CD4-positive, alpha-beta T cell treated with Interleukin-21 for 1 hour (primary cell): ENCODE measurements at places on chromosomes 1 and 21.

- peak; percentile 79 for DNase-seq
Observed at GRCh38 chr1:183956559-183957188, 80.9 kb downstream of the COLGALT2 start.

DNA sequence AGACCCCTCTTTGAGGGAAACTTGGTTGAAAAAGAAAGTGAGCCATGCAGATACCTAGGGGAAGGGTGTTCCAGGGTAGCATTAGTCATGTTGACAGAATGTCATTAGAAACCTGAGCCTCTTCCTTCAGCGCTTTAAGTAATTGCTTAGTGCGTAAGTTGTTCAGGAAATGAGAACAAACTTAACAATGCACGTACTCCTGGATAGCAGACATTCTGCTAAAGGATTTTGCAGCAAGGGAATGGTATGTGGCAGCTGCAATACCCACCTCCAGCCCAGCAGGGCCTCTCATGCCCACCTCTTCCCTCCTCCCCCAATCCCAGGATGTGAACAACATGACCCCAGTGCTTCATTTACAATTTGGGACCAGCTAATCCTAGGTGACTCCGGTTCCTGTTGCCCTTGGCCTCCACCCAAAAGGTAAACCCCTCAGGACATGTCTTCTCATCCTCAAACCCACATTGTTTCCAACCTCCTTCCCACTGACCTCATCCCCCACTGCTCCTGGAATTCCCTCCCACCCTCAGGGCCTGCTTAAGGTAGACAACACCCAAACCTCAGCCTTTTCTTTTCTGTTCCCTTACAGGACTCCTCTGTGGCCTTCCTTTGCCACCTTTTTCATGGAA is 98.0 kb upstream of the BCAR3 start:
- DNase-seq, result no peak

- DNase-seq, result peak; percentile 19
Observed at GRCh38 chr1:218339267-218339831, 5.8 kb upstream of the TGFB2 start.

DNA sequence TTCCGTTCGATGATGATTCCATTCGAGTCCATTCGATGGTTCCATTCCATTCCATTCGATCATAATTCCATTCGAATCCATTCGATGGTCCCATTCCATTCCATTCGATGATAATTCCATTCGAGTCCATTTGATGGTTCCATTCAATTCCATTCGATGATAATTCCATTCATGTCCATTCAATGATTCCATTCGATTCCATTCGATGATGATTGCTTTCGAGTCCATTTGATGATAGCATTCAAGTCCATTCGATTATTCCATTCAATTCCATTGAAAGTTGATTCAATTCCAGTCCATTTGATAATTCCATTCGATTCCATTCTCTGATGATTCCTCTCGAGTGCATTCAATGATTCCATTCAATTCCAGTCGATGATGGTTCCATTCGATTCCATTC is 3895.3 kb downstream of the SRGAP2C start:
- no peak for DNase-seq

DNA sequence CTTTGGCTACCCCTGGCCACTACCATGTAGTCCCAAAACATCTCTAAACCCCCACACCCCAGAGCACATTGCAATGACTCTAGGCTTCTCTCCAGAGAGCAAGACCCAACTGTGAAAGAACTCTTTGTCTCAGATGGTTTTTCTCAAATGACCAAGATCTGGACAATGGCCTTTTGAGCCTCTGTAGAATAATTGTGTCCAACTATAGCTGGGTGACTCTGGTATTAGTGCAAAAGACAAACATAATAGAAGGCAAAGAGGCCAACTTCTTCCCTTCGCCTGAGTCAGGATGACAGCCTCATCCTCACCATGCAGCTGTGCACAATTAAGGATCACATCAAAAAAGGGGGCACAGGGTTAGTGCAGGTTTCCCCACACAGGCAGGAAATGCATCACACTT is 139.6 kb downstream of the BRINP2 start:
- DNase-seq, result no peak

DNA sequence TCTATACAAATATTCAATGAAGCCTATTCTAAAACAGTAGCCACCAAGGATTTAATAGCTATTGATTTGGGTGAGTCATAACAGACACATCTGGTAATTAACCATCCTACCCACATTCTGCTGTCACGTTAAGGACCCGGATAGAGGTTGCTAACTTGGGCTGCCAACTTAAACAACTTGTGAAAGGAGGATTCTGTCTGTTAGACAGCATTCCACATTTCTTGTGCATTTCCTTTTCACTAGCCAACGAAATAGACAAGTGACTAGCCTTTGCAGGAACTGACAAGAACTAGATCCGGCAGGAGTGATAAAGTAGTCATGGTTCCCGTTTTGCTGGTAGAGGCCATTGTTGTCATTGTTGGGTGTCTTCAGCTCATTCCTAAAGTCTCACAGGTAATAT is 9.5 kb downstream of the DSCAM start:
- DNase-seq, result no peak

DNA sequence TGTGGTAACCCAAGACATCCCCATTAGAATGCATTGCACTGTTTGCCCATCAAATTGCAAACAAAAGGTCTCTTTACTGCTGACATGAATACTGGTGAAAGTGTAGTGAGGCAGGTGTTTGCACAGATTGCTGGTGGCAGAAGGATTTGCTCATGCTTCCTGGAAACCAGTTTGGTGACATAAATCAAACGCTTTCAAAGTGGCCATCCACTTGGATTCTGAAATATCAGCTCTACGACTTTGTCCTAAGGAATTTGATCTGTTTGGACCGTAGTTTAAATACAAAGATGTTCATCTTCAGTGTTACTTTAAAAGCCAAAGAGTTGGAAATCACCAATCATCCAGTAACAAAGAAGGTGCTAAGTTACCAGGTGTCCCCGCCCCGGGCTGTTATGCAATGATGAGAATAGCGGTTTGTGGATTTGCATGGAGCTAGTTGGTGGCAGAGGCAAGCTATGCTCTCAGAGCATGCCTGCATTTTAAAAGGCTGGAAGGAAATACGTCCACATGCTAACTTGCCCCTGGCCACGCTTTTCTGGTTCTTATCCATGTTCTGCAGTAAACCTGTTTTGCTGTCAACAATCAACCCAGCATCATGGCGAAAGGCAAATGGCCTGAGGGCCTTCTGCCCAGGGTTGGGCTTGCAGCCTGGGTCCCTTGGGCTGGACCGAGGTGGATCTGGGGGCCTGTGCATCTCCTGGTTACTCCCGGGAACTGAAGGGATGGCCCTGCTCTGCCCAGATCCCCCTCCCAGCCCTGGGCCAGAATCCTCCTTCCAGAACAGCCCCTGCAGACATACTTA is 49.2 kb downstream of the UMODL1 start:
- DNase-seq, result no peak

GRCh38 chr1:15212954-15213291 is 34.1 kb upstream of the FHAD1 start:
- DNase-seq, result no peak

GRCh38 chr1:117611894-117612483 is 6.1 kb downstream of the TENT5C start:
- no peak for DNase-seq

DNA sequence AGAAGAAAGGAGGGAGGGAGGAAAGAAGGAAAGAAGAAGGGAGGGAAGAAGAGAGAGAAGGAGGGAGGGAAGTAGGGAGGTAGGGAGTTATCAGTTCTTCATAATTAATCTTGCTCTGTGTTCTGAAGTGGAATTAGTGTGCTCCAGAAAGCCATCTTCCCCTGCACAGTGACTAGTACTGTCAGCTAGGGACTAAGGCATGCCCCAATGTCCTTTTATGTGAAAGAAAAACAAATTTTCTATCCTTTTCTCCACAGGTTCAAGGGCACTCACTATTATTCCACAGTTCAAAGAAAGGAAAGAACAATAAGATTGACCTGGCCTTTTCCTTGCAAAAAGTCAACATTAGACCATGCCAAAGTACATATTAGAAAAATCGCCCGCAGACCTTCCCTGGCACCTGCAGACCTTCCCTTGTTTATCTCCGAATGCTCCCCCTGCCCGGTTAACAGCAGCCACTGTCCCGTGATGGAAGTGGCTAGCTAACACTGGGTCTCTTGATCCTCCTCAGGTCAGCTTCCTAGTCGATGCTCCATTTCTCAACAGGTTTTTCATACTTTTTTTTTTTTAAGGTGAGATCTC is 107.2 kb upstream of the EDEM3 start:
- DNase-seq, result no peak

GRCh38 chr1:189927641-189928040 is 550.0 kb downstream of the BRINP3 start:
- no peak for DNase-seq

DNA sequence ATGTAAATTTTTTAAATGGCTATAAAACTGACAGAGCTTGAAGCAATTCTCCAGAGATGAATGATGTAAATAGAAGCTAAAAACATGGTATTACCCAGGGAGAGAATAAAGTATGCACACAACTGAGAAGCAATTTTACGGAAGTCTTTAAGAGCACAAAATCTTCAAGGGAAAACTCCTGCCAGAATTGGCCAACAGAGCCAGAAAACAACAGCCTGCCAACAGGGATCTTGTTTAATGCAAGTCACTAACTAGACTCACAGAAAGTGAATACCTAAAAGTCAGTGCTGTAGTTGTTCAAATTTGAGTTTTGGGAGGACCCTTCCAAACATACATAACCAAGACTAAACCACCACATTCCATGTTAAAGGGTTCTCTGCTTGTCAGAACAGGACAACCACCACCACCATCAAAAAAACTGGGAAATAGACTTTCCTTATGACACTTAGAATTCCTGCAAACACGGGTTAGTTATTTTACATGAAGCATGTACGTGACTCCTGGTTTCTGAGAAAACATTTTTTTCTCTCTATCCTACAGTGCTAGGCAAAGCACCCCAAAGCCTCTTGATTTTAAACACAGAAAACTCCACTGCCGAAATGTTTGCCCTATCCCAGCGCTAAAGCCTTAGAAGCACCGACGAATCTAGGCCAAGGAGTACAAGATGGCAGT is 1.6 kb downstream of the EPS15 start:
- DNase-seq, result no peak

- DNase-seq, result no peak
Observed at GRCh38 chr1:172397221-172397620, 23.3 kb upstream of the C1orf105 start.

GRCh38 chr1:84253891-84254290 is 47.6 kb upstream of the SAMD13 start:
- no peak for DNase-seq

DNA sequence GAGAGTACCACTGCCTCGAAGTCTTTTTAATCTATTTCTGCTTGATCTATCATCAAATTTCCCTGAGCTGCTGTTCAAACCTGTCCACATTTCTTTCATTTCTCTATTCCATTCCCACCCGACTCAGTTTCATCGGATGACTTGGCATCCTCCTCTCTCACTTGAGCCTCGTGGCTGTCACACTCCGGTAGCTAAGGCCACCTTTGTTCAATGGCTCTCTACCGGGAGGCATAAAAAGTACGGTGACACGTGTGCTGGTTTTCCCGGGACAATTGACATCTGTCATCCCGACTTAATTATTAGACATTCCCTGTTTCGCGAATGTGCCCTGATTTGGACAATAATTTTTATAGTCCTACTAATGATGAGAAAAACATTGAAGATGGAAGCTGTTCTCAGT is 22.6 kb downstream of the MIS18A start:
- no peak for DNase-seq

DNA sequence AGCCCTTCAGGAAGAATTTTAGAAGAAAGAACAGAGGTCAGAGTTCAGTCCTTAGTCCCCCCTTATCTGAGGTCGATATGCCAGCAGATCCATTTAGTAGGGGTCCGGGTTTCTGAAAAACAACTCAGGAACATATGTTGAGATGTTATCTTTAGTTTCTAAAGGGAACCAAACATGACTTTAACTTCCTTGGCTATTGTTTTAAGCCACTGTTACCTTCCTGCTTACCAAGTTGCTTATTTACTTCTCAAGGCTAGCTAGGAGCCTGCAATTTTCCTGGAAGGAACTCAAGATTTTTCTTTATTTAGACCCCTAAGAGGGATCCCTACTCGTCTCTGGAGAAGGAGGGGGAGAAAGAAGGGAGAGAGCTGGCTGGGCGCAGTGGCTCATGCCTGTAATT is 54.3 kb downstream of the KCNC4 start:
- no peak for DNase-seq

DNA sequence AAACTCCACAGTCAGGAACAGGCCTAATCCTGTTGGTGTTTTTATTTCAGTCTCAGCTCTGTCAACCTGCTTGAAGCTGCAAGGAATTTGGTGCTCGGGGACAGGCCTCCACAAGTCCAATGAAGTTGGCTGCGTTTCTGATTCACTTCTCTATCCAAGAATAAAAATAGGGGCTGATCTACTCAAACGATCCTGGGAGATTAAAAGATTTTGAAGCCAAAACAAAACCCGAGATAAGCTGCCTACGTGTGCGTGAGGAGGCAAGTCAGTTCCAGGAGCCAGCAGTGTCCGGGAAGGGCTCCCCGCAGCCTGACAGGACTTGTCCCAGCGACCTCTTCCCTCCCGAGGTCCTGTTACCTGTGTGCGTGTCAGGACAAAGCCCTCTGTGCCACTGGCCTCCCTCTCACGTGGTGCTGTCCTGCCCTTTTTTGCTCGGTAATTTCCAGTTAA is 98.0 kb downstream of the ETS2 start:
- no peak for DNase-seq

DNA sequence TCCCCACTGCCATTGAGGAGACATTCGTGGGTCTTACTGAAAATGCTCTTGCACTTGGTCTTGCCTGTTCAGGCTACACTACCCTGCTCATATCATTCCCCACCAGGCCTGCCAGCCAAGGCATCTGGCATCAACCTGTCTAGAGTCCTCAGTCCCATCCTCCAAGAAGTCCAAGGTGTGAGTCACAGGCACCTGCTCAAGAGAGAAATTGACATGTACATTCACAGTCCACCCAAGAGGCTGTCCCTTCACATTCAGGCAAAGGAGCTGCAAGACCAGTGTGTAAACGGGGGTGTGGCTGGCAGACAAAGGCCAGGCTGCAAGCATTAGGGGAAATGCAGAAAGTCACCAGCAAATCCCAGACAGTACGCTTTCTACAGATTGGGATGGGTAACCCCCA is 13.1 kb upstream of the PLA2G2C start:
- DNase-seq, result no peak

- no peak for DNase-seq
Observed at GRCh38 chr1:87117761-87118368, 203.4 kb downstream of the HS2ST1 start.

DNA sequence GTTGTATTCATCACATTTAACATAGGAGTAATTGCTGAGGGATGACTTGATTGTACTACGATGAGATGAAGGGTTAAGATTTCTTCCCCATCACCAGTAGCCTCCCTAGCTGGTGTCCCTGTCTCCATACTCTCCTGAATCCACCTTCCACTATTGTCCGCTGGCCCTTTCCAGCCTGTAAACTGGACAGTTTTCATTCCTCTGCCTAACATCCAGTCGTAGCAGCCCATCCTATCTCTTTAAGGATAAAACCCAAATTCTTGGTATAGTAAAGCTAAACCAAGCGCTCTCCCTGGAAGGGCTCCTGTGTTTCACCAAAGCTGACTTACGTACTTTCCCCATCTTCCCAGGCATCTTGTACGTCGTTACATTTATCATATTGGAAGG is 670 bp downstream of the COX20 start:
- DNase-seq, result no peak

DNA sequence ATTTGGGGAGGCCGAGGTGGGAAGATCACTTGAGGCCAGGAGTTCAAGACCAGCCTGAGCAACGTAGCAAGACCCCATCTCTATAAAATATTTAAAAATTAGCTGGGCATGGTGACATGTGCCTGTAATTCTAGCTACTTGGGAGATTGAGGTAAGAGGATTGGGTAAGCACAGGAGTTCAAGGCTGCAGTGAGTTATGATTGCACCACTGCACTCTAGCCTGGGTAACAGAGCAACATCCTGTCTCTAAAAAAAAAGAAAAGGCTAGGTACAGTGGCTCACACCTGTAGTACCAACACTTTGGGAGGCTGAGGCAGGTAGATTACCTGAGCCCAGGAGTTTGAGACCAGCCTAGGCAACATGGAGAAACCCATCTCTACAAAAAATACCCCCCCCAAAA is 35.7 kb upstream of the RCC1 start:
- no peak for DNase-seq
